ENCODE measurements at places on chromosomes 1 and 21.

GRCh38 chr1:76408303-76408702 lies 333.8 kb downstream of the ST6GALNAC3 start:
- DNase-seq, result no peak

DNA sequence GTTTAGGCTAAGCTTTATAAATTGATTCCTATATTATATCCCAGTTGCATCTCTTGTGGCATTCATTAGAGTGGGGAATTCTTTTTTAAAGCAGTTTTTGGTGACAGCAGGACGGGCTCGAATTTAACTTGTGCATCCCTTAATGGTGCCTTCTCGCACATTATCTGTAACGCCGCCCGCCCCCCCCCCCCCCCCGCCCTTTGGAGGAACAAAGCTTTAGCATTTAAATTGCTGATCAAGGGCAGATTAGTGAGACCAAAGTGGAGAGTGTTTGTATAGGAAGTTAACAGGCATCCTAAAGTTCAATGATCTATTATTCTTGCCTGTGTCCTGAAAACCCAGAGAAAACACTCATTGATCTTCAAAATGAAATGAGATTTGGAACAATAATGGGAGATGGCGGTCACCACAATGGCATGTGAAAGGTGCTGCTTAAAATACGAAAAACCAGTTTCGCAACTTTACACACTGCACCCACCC lies 2.2 kb downstream of the LMO4 start:
- DNase-seq, result no peak

DNA sequence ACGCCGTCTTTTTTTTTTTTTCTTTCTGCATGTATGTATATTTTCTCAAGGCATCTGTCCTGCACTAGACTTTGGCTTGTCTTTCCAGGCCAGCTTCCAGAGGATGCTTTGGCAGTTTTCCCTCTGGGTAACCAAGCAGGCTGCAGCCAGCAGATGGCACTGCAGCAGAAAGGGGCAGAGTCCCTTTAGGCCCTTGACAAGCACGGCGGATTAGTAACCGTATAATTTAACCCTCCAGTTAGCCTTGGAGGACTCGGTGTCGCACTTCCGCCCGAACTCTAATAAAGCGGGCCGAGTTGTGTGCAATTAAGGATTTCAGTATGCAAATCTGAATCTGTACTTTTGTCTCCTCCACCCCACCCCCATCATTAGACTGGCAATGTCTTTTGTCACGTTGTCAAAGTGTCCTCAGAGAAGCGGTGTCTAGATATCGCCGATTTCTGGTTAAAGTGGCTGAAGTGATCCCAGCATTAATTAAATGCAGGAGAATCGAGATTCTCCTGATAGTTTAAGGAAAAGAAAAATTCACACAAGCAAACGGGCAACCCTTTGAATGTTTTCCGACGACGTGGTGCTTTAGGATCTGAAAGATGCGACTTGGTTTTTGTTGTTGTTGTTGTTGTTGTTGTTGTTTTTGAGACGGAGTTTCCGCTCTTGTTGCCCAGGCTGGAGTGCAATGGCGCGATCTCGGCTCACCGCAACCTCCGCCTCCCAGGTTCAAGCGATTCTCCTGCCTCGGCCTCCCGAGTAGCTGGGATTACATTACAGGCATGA lies 1.1 kb upstream of the TMEM167B start:
- peak; percentile 72 for DNase-seq

DNA sequence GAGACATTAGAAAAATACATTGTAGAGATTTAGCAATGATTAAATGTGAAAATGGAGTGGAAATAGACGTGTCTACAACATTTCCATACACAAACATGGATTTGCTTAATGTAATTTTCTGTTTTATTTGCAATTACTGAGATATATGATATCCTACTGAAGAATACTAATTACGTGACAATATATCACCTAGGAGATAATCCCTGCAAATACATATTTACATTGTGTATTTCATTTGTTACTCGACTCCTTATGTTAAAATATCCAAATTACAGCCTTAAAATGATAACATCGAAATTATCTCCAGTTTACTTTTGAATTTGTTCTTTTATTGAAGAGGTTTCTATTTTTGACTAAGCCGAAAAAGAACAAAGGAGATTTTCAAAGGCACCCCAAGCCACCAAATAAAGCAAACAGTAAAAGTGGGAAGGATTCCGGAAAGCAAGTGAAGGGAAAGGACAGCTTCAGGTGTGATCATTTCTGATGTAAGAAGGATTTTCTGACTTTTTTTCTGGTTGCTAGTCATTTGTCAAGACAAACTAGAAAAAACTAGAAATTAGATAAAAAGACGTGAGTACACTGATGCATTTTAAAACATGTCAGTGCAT lies 7.9 kb downstream of the LHX4 start:
- DNase-seq, result no peak

DNA sequence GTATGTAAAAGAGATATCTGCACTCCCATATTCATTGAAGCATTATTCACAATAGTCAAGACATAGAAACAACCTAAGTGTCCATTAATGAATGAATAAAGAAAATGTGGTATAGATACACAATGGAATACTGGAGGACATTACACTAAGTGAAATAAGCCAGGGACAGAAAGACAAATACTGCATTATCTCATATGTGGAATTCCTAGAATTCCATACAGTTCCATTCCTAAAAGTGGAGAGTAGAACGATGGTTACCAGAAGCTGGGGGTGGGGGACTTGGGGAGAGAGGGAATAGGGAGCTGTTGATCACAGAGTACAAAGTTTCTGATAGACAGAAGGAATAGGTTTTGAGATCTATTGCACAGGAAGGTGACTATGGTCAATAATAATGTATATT lies 7.4 kb downstream of the TMED5 start:
- DNase-seq, result no peak

DNA sequence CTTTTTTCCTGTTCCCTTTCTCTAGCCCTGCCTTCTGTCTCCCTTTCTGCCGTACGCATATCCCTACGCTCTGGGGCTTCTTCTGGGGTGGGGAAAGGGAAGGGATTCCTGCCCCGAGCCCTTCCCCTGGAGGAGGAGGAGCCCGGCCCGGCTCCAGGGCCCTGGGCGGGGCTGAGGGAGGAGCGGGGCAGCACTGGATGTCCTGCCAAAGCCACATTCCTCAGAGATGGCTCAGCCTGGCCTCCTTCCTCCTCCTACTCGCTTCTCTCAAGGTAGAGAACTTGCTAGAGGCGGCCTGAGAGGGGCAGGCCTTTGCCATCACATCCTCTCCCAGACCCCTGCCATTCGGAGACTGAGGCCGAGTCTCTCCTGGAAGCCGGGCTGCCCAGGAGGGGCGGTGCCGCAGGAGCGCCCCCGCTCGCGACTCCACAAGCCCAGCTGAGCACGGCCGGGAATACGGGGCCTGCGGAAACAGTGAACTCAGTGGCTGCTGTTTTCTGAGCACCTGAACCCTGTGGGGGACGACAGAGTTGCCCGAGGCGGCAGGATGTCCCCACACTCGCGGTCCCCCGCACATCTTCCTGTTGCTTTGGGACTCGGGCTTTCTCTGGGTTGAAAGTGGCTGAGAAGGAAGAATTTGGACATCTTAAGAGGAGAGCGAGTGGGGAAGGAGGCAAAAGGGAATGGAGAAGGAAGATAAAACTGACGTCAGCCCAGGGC lies 12.2 kb downstream of the ADAMTSL4 start:
- DNase-seq, result peak; percentile 90

- no peak for DNase-seq
Measured at GRCh38 chr1:7011826-7012225, 226.6 kb downstream of the CAMTA1 start.

DNA sequence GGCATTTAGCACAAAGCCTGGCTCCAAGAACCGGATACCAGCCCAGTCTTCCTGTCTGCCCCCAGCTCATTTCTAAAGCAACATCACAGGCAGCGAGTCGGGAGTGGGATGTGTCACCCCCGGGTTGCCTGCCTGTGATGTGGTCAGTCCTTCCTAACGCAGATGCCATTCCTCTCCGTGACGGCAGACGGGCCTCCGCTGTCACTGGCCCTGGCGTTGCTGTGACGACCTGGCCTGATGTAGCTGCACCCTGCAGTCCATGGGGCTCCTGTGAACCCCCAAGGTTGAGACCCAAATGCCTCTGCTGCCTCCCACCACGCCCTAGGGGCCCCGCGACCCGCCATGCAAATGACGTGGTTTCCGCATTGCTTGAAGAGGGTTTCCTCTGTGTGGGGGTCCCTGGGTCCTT lies 12.3 kb downstream of the TNFRSF1B start:
- DNase-seq, result no peak

GRCh38 chr1:15958793-15959192 lies 17.1 kb downstream of the ZBTB17 start:
- no peak for DNase-seq

GRCh38 chr1:12344596-12345349 lies 114.9 kb downstream of the VPS13D start:
- peak; percentile 13 for DNase-seq

- no peak for DNase-seq
Measured at GRCh38 chr1:203252678-203253077, 23.2 kb upstream of the CHIT1 start.

DNA sequence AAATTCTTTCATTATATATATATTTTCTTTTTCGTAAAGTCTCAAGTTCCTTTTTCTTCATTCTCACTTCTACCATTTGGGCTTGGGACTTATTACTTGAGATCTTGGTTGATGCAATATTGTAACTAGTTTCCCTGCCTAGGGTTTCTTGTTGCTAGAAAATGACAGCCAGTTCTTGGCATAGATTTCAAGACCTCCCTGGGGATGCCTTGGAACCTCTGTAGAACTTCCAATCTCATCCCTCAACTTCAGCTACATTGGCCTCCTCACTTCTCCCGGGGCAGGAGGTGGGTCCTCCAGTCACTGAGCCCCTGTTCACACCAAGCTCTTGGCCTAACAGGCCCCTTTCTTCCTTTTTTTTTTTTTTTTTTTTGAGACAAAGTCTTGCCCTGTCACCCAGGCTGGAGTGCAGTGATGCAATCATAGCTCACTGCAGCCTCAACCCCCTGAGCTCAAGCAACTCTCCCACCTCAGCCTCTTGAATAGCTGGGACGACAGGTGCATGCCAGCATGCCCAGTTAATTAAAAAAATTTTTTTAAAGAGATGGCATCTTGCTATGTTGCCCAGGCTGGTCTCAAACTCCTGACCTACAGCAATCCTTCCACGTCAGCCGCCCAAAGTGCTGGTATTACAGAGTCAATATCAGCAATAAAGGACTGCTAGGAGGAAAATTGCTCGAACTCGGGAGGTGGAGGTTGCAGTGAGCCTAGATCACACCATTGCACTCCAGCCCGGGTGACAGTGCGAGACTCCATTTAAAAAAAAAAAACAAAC lies 33.1 kb downstream of the MAP3K7CL start:
- DNase-seq, result no peak

- peak; percentile 49 for DNase-seq
Measured at GRCh38 chr21:25733859-25734653, 648 bp downstream of the ATP5PF start.

DNA sequence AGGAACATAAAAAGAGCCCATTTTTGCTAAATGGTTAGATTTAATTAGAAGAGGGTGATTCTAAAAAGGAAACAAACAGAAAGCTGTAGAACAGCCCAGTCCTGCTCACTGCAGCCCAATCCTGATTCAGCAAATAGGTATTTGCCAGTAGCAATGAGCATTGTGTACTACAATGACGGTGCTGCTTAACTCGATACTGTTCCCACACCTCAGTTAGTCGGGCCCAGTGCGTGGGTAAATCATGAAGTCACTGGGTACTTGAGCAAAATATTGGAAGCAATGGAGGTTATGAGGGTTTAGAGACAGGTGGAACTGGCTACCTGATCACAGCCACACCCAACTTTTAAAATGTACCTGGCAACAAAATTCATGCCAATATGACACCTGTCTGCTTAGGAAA lies 101.5 kb upstream of the ADGRL2 start:
- DNase-seq, result no peak

DNA sequence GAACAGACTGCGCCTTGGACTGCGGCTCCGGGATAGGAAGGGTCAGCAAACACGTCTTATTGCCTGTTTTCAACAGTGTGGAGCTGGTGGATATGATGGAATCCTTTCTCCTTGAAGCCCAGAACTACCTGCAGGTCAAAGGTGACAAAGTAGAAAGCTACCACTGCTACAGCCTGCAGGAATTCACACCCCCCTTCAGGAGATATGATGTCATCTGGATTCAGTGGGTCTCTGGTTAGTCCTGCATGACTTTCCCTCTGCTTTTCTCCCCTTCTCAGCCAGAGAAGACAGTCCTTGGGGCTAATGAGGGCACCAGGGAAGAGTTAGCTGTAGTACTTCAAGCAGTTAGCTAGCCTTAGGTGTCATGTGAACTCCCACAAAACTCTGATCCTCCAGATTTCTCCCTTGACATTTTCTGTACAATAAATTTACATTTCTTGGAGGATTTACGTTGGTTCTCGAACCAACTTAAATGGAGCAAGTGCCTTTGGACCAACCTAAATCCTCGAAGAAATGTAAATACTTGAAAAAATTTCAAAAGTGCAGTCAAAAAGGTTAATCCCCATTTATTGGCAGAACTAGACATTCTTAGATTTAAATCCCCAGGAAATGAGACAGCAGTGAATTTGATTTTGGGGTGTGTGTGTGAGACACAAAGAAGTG lies 20.9 kb downstream of the NTMT2 start:
- no peak for DNase-seq

- no peak for DNase-seq
Measured at GRCh38 chr1:52693843-52694242, 4.3 kb downstream of the COA7 start.

- no peak for DNase-seq
Measured at GRCh38 chr1:248828845-248829244, 3.1 kb upstream of the SH3BP5L start.

DNA sequence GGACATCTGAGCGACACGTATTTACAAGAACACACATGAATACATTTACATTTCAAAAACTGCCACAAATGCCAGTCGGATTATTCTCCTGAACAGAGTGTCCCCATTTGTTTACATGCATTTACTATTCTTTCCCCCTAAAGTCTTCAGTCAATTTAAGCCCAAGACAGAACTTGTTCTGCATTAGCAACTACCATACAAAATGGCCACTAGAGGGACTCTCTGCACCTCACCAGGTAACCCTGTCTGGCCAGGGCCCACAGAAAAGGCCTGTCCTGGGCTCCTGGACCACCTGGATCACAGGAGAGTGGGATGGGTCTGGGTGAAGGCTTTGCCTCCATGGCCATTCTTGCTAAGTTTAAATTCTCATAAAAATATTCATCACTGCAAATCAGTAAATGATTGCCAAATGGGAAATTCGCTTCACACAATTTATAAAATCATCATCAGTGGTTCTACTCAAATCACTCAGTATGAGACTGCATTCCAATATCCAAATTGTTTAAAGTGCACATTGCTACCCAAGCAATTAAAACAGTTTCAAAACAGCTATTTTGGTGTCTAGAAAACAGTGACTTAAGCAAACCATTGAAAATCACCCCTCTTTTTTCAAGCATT lies 12.5 kb upstream of the GUCA2A start:
- peak; percentile 73 for DNase-seq
